Fibroblast of the aortic adventitia (primary cell): ENCODE measurements at places on chromosomes 16 and 17. TPM values are rescaled to one million over a fixed set of nuclear protein-coding genes. Genes with fewer than 3 reads are reported as not detected.

DNA sequence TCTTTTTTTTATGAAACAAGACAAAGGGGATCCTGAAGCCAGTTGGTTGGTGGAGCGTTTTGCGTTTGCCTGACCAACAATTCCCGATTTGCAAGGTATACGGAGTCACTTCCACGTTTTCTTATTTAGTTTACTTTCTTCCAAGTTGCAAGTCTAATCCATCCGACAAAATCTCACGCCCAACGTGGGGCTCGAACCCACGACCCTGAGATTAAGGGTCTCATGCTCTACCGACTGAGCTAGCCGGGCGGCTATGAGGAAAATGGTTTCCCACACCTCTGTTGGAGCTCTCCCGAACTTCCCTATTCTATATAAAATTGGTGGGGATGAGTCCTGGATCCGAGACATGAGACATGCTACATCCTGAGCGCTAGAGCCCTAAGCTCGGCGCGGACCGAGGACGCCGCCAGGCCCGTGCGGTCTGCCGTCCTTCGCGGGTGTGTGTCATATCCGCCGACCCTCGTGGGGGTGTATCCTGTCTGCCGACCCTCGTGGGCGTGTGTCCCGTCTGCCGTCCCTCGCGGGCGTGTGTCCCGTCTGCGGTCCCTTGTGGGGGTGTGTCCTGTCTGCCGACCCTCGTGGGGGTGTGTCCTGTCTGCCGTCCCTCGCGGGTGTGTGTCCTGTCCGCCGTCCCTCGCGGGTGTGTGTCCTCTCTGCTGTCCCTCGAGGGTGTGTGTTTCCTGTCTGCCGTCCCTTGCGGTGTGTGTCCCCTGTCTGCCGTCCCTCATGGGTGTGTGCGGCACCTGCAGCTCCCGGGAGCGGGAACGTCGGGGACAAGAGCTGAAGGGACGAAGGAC lies 22.6 kb downstream of the ZNF213 start:
- DNase-seq: peak; percentile 95

DNA sequence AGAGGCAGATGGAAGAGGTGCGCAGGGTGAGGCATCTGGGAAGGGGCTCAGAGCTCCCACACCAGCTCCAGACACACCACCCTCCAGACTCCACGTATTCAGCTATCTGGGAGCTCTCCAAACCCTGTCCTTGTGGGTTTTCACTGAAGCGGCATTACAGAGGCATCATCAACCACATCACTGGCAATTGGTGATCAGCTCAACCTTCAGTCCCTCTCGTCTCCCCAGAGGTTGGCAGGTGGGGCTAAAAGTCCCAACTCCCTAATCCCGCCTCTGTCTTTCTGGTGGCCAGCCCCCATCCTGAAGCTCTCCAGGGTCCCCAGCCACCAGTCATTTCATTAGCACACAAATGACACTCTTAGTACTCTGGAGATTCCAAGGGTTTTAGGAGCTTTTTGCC lies 123.9 kb downstream of the KCNJ12 start:
- no peak for DNase-seq

GRCh38 chr17:59892251-59892923 lies 356 bp downstream of the TUBD1 start:
- peak; percentile 100 for DNase-seq

- no peak for DNase-seq
These were observed 8.6 kb upstream of the MMP15 start for GRCh38 chr16:58016840-58017446.

DNA sequence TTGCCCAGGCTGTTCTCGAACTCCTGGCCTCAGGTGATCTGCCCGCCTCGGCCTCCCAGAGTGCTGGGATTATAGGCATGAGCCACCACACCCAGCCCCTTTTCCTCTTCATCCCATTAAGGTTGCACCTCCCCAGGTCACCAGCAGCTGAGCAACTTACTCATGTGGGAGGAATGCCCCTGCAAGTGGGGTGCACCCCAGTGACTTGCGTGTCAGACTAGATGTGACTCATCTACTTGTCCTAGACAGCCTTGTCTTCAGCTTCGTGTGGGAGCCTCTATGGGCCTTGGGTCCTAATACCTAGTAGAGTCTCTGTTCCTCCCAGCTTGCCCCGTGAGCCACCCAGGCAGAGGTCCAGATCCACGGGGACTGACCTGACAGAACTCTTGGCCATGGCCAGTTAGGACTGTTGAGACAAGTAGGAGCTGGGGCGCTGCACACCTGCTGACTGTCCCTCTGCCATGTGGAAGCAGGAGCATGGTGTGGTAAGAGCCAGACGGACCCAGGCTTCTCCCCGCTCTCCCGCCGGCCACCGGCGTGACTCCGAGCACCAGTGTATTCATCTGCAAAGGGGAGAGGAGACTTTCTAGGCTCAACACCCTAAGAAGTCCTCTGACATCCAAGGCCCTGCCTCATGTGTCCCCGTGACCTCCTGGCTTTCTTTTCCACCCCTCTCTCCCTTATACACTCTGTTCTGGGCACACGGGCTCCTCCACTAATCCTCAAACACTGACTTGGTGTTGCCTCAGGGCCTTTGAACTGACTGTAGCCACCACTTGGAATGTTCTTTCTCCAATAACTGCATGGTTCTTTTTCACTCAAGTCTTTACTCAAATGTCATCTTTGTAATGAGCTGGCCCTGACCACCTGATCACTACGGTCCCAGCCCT lies 11.6 kb upstream of the CBX4 start:
- DNase-seq: peak; percentile 36

- DNase-seq: no peak
These were observed 6.5 kb downstream of the TMEM204 start for GRCh38 chr16:1539720-1540555.

- DNase-seq: no peak
These were observed 43.5 kb downstream of the SMPD3 start for GRCh38 chr16:68404736-68405345.

Gene RNF222
- not detected in 2 replicates for total RNA-seq

Gene CIBAR2
- not detected in 2 replicates for total RNA-seq

Gene BEAN1
- 0.09 TPM in 1 of 2 replicates, not detected in the other for total RNA-seq

Gene PRR15L
- not detected in 2 replicates for total RNA-seq
